HCEC 1CT (cell line): ENCODE measurements at places on chromosomes 2 and 18.

DNA sequence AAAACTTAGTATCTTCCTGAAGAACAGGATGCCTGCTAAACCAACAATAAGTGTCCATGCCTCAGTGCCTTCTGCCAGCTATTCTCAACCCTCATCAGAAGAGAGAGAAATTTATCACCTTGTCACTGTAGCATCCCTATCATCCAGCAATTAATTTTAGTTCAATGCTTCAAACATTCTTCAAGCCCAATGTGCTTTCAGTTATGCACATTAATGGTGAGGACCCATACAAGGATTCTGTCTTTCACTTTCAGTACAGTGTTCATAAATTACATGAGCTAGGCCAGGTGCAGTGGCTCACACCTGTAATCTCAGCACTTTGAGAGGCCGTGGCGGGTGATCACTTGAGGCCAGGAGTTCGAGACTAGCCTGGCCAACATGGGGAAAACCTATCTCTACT is 47.0 kb upstream of the MSH6 start:
- DNase-seq: no peak

- no peak for DNase-seq
Observed at GRCh38 chr18:8769509-8770095, 64.2 kb downstream of the MTCL1 start.

DNA sequence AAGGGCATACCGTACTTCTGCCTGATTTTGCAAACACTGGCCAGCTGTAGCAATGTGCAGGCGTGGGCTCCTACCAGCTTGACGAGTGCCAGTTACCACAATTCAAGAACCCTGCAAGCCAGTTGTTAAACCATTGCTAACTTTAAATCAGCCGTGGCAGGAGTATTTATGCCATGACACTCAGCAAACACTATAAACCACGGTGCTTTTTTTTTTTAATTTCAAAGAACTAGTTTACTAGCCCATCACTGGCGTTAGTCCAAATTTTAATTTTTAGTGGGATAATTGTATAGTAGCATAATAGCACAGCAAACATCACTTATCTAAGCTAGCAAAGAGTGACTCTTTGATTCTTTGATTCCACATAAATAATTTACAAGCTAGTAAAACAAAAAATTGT is 111.1 kb downstream of the COL4A4 start:
- no peak for DNase-seq

- no peak for DNase-seq
Observed at GRCh38 chr18:27785815-27786471, 391.0 kb downstream of the CDH2 start.

DNA sequence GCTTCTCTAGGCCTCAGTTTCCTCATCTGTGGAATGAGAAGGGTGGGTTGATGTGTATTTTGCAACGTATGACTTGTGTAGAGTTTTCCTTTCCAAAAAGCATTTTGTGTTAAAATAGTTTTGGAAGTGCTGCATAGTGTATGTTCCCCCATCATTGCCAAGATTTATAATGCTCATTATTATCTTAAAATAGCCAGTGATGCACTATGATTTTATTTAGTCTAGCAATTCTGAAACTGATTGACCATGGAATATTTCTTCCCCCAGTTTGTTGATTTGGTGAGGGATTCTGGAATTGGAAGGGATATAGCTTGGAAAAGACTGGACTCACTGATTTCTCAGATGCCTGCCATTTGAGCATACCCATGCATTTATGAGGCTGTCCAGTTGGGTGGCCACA is 130.6 kb downstream of the CCDC85A start:
- no peak for DNase-seq

- DNase-seq: no peak
Observed at GRCh38 chr2:109468893-109469292, 144.9 kb downstream of the SEPTIN10 start.

DNA sequence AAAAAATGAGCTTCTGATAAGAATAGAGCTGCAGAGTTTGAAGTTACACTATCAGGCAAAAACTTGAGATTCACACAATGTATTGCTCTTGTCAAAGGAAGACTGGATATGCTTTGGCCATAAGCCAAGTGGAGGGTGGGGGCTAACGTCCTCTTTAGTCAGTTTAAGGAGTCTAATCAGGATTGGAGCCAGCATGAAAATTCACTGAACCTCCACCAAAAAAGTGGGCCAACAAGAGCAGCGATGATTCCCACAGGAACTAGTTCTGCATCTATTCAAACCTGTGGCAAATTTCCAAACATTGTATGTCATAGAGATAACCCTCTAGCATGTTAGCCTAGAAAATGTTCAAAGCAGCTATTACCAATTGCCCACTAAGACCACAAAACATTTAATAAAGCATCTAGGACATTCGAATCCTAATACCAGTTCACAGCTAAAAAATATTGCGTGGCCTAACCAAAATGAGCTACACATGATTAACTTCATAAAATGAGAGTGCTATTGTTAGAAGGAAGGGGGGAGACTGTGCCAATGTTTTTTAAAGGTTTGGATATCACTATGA is 43.5 kb upstream of the TMEM247 start:
- DNase-seq: no peak

DNA sequence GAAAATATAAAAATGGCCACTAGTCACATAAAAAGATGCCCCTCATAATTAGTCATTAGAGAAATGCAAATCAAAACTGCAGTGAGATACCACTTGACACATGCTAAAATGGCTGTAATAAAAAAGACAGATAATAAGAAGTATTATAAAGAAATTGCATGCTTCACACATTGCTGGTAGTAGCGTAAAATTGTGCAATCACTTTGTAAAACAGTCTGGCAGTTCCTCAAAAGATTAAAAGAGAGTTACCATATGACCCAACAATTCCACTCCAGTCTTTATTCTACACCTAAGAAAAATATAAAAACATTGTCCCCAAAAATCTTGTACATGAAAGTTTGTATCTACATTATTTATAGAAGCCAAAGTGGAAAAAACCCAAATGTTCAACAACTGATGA is 170.6 kb upstream of the FIGN start:
- DNase-seq: no peak
